Uterus (tissue), 4 donors: ENCODE measurements at places on chromosomes 12 and 14. TPM values are rescaled to one million over a fixed set of nuclear protein-coding genes. Genes with fewer than 3 reads are reported as not detected.

The CELA1 gene
- not detected for total RNA-seq

The OR6C2 gene
- not detected for total RNA-seq

The PPP1R13B gene
- 71.6 TPM for total RNA-seq

The TAS2R43 gene
- 7.7 TPM for total RNA-seq

The MYH6 gene
- 0.07 TPM for total RNA-seq

The PCED1B gene
- 9.5 TPM for total RNA-seq

The BEST3 gene
- not detected for total RNA-seq

The LBHD2 gene
- total RNA-seq, result not detected

The KRT2 gene
- not detected for total RNA-seq

The SSTR1 gene
- total RNA-seq, result 1.2 TPM

The ZDHHC22 gene
- total RNA-seq, result not detected

The TAS2R46 gene
- total RNA-seq, result 8.7 TPM

The ZBTB25 gene
- 34.4 TPM for total RNA-seq

The MYO1A gene
- total RNA-seq, result not detected

The ABCD2 gene
- 3.5 TPM for total RNA-seq

The DCN gene
- total RNA-seq, result 4,675 TPM

The RASSF8 gene
- 54.1 TPM for total RNA-seq

The NRL gene
- 1.2 TPM for total RNA-seq

The ARID2 gene
- 24.3 TPM for total RNA-seq

The RHNO1 gene
- 1.2 TPM for total RNA-seq

The SLC7A8 gene
- total RNA-seq, result 20.5 TPM

The IRAK3 gene
- total RNA-seq, result 18.7 TPM

The DDN gene
- total RNA-seq, result 0.18 TPM

The PRB4 gene
- total RNA-seq, result not detected

The TCL1B gene
- not detected for total RNA-seq

The DPY19L2 gene
- total RNA-seq, result 7.9 TPM

The DENND5B gene
- total RNA-seq, result 33.0 TPM

The HOXC13 gene
- total RNA-seq, result not detected

The CYP27B1 gene
- not detected for total RNA-seq
